ENCODE measurements at places on chromosomes 2 and 18.

GRCh38 chr2:237196866-237197618, 111.4 kb downstream of the COPS8 start:
- DNase-seq: no peak

- no peak for DNase-seq
These were observed 625.6 kb upstream of the CDH2 start for GRCh38 chr18:28802546-28802945.

GRCh38 chr2:100535855-100536254, 26.9 kb upstream of the PDCL3 start:
- DNase-seq: no peak

DNA sequence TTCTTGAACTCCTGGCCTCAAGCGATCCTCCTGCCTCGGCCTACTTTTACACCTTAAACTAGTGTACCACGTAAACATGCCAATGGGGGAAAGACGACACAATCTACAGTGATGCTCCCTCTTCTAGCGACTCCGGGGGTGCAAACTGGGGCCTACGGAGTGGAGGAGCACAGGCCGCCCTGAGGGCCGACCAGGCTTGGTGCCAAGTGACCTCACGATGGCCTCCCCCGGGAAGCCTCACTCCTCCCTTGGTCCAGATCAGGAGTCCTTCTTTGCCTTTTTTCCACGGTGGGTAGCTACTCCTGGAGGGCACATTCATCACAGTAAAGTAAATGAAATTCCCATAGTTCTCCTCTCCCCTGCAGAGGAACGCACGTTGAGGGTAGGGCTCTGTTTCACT, 73.5 kb downstream of the HNRNPLL start:
- no peak for DNase-seq

GRCh38 chr2:147818741-147819140, 26.1 kb upstream of the ACVR2A start:
- no peak for DNase-seq

- DNase-seq: no peak
These were observed 246.4 kb upstream of the RAB12 start for GRCh38 chr18:8362863-8363262.

DNA sequence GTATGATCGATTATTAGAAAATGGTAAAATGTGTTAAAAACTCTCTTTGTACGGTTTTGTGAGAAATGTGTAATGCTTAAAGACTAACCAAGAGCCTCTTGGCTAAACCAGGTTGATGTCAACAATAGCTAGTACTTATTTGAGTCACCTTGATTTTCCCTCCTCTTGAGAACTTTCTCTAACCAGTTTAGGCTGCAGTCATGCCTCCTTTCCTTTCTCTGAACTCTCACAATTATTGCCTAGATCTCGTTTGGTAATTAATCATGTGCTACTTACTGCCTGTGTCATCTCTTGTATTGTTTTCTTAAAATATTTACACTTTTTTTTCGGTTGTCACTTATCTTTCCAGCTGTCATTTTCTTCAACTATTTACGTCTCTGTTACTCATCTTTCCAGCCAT, 1.1 kb upstream of the EPC2 start:
- no peak for DNase-seq

DNA sequence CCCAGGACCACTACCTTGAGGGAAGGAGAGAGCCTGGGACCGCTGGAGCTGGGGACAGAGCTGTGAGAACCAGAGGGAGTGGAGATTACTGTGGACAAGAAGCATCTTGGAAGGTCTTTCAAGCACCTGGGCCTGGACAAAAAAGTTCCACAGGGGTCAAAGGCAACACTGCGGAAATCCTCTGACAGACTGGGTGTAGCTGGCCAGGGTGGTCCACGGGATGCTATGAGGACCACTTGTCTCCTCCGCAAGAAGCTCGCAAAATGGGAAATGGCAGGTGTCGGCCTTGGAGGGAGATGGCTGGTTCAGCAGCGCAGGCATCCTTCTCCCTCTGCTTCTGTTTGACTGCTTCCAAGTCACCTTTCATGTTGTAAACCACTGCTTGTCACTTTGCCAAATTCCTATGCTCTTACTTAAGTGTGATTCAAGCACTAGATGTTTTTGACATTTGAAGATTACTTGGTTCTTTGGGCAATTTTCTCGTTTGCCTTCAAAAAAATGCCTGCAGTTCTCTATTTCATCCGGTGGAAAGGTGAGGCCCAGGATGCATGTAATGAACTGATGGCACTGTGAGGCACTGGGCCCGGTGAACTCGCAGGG, 27.7 kb downstream of the KLHL29 start:
- no peak for DNase-seq

DNA sequence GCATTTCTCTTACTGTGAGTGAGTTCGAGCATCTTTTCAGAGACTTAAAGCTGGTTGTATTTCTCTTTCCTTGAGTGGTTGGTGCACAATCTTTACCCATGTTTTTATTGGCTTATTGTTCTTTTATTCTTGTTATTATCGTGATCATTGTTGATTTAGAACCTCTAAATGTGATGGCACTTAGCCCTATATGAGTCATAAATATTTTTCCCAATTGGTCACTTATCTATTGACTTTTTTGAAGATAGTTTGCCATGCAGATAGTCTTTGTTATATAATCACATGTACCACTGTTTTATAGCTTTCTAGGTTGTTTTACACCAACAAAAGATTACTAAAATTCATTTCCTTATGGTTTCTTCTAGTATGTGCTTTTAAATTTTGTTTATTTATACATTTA, 141.6 kb upstream of the MSH6 start:
- no peak for DNase-seq

GRCh38 chr2:70122470-70122869, 35.2 kb downstream of the PCBP1 start:
- DNase-seq: no peak

- DNase-seq: no peak
These were observed 31.9 kb upstream of the NRP2 start for GRCh38 chr2:205650450-205650849.

- no peak for DNase-seq
These were observed 344.9 kb downstream of the DCDC2C start for GRCh38 chr2:4047961-4048891.

Measured in NCI-H1694 (cell line).